AG10803 (cell line): ENCODE measurements at places on chromosomes 11 and 22.

DNA sequence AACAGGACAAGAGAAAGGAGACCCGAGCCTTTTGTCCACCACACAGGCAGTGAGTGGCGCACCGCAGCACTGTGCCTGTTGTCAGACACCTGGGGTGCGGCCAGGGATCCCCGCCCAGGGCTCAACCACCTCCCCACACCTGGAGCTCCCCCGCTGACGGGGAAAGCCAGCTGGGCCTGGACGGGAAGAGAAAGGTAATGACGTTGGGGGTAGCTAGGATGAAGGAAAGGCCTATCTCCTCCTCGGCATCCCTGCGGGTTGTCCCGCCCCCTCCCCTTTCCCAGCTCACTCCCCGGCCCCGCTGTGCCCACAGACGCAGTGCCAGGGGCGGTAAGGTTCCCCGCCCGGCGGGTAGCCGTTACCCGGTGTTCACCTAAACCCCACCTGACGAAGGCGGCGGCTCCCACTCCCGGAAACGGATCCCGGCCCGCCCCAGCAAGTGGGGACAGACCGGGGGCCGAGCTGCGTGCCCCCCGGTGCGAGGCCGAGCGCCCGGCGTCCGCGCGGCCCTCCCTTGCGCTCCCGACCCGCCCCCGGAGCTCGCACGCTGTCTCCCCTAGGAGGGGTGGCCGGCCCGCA, 495 bp downstream of the HYOU1 start:
- DNase-seq: peak; percentile 5

DNA sequence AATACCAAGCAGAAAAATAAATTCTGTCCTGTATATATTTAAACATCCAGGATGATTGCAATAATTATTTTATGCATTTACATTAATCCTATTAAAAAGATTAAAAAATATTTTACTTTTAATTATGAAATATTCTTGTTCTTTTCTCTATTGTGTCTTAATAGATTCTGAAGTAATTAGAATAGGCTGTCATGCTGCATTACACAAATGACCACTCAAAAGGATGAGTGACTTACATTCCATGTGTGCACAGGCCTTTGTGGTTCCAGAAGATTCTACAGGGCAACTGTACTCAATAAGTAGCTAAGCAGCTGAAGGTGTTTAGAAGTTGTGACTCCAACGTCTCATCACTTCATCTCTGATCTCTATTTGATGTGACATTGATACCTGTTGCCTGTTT, 745.9 kb upstream of the CCDC179 start:
- DNase-seq: no peak

- DNase-seq: no peak
Measured at GRCh38 chr11:4619514-4619913, 11.5 kb upstream of the TRIM68 start.

DNA sequence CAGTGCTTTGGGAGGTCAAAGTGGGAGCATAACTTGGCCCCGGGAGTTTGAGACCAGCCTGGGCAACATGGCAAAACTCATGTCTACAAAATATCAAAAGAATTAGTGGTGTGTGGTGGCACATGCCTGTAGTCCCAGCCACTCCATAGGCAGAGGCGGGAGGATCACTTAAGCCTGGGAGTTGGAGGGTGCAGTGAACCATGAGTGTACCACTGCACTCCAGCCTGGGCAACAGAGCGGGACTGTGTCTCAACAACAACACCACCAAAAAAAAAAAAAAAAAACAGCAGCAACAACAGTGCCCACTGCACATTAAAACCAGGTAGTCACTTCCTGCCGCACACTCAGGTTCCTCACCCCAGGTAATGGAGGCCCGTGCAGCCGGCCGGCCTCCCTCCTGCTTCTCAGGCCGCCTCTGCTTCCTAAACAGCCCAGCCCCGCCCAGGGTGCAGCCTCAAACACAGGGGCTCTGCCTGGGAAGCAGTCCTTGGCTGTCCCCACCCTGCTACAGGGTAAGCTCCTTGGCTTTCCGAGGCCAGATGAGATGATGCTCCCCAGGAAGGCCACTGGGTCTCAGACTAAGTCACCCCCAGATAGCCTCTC, 318.3 kb downstream of the SHANK2 start:
- no peak for DNase-seq

GRCh38 chr22:17121233-17122195, at the start of gene TMEM121B:
TSS of gene TMEM121B (minus strand) at chr22:17121360. CDS start at chr22:17121127, 233 bp downstream.
- DNase-seq: peak; percentile 27

GRCh38 chr11:120513436-120514315, 2.1 kb downstream of the GRIK4 start:
- no peak for DNase-seq

- no peak for DNase-seq
Measured at GRCh38 chr11:120632579-120632978, 121.0 kb downstream of the GRIK4 start.

DNA sequence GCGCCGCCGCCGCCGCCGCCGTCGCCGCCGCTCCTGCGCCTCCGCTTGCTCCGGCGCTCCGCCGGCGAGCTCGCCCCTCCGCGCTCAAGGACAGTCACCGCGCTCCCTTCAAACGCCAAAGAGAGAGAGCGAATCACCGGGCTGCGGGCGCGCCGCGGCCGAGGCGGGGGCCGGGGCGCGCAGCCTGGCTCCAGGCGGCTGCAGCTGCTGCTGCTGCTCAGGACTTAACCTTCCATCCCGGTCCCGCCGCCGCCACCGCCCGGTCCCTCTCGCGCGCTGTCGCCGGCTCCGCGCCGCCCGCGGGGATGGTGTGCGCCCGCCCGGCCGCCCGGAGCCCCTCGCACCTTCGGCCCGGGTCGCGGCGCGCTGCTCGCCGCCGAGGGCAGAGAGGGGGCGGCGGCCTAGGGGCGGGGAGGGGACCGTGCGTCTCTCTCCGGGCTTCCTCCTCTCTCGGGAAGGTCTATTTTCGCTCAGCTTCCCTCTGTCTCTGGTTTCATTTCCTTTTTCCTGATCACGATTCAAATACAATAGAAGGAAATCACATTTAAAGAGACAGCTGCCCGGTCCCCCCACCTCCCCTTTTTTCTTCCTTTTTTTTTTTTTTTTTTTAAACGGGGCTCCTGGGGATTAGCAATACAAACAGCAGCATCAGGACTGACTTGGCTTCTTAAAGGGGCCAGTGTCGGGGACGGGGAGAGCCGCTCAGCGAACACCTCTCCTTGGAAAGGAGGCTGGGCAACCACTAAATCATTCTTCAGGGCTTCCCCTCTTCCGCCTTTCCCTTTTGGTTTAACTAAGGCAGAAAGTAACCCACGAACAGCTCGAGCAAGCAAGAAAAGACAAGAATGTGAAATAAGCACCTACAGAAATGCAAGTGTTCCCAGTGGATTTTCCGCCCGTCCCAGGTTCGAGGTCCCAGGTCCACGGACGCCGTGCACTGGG, 22.1 kb downstream of the LMO2 start:
- DNase-seq: no peak

DNA sequence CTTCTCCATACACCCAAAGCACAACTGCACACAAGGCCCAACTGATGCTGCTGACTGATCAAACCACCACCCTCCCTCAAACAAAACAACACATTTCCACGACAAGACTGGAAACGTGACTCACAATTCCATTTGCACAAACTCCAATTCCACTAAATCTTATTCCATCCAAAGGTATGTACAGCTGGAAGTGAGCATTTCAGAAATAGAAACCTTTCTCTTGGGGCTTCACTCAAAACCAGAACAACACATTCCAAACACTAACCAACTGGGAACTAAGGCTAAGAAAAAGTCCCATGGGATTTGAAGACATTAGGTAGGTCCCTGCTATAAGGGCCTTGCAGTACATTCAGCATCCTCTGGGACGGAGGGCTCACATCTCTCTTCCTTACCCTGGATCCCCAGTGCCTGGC, 19.6 kb downstream of the MORC2 start:
- peak; percentile 77 for DNase-seq

DNA sequence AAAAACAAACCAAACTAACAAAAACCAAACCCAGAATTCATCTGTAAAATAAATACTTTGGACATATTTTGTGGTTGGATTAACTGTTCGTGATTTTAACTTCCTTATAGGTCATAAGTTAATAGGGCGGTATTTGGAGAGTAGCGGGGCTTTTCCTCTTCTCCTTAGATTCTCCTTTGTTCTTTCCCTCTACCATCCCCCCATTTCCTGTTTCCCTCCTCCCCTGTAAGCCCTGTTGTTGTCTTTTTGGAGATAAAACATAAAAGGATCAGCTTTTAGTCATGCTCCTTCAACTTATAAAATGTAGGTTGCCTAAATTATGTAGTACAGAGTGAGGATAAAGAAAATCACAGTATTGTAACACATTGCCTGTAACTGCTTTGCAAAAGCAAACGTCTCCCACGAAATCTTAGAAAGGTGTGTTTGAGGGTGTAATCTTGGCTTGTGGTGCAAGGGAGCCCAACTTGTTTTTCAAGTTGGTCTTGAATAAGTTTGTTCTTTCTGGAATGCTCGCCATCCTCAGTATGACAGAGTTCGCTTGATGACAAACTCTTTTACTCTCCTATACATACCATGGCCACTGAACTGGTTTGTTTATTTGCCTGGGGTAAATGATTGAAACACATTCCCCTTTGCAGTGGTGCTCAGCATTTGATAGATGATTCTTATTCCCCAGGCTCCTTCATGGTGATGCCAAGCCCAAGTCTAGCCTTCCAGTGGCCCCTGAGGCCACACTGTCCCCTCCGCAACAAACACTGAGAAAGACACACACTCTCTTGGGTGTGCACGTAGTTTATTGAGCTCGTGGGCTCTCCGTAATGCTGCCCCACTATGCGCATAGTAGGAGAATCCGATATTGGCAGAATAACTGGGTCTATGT, 49.4 kb downstream of the TEAD1 start:
- no peak for DNase-seq

DNA sequence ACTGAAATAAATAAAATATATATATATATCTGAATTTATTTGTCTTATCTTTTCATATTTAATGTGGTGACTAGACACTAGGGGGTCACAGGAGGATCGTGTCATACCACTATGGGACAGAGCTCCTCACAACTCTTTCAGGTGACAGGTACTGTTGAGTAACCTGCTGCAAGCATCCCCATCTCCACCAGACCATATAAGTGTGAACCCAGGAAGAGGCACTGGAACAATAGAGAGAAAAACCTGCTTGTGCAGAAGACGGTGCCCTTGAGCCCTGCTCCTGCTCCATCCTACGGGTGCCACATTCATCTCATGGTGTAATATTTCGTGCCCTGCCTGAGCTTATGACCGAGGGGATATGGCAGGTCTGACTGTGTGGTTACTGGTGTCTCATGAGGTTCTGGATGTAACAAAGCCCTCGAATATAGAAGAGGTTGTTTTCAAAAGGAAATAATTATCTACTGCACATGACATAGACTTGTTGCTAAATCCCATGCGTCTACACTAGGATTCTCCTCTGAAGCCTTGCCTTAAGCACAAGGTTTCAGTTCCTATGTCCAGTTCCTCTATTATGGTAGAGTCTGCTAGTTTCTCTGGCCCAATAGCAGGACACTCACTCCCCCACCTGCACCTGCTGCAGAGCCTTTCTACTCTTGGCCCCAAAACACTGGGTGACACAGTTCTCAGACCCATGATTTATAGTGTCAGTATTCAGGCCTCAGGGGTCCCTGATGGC, 70.4 kb downstream of the GGTLC2 start:
- no peak for DNase-seq

DNA sequence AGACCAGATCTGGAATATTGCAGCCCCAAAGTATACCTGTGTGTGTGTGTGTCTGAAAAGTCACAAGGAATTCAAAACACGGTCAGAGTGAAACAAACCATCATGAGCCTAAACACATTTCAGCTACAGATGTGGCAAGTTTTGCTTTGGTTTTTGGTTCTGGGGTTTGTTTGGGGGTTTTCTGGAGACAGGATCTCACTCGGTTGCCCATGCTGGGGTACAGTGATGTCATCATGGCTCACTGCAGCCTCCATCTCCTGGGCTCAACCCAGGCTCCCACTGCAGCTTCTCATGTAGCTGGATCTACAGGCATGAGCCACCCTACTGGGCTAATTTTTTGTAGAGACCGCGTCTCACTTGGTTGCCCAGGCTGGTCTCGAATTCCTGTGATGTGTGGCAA, 41.4 kb upstream of the PHF21A start:
- no peak for DNase-seq
